ENCODE measurements at places on chromosomes 11 and 22. TPM values are rescaled to one million over a fixed set of nuclear protein-coding genes. Genes with fewer than 3 reads are reported as not detected.
A peak's percentile ranks its signal among the peaks of the same experiment; 100 is the strongest.

DNA sequence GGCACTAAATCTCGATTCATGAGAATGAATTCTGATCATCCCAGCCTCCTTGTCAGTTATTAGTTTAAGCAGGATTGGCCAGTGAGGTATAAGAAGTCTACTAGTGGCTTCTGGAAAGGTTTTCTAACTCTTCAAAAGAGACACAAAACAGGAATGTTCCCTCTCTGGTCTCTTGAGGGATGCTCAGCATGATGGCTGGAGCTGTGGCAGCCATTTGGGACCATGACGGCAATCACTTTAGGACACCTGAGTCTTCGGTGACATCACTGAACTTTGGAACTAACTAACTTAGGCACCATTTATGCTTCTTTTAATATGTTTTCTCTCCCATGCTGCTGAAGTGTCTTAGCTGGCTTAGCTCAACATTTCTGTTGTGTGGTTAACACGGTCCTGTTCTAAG, 20.2 kb upstream of the CRY2 start:
- H3K4me1 ChIP-seq = peaks cover 17% of the 10 kb centered on the region
- no peaks in the 10 kb centered on the region for H3K27me3 ChIP-seq
- no peak overlapping the region for H3K27ac ChIP-seq
- H3K4me3 ChIP-seq = no peak overlapping the region
- H3K36me3 ChIP-seq = no peaks in the 10 kb centered on the region
- no peak for DNase-seq

GRCh38 chr11:76318744-76319384, 62.1 kb downstream of the THAP12 start:
- H3K27ac ChIP-seq = no peak overlapping the region
- no peak overlapping the region for H3K4me3 ChIP-seq
- H3K27me3 ChIP-seq = peaks cover 43% of the 10 kb centered on the region

DNA sequence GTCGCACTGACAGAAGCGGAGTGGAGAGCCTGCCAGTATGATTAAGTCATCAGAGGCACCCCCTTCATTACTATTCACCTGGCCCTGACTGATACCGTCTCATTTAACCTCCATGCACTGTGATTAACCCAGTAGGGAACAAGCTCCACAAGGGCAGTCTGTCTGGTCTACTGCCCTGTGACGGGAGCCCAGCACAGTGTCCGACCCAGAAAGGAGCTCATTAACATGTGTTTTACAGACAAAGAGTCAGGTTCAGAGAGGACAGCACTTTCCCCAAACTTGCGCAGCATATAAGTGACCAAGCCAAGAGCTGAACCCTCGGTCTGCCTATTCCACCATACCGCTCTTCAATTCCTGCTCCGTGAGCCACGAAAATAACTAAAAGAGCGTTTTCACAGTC, 129.5 kb downstream of the RRAS2 start:
- H3K4me1 ChIP-seq = no peaks in the 10 kb centered on the region
- no peak overlapping the region for H3K4me3 ChIP-seq
- H3K27me3 ChIP-seq = peaks cover 54% of the 10 kb centered on the region
- no peak for DNase-seq
- H3K36me3 ChIP-seq = no peaks in the 10 kb centered on the region

DNA sequence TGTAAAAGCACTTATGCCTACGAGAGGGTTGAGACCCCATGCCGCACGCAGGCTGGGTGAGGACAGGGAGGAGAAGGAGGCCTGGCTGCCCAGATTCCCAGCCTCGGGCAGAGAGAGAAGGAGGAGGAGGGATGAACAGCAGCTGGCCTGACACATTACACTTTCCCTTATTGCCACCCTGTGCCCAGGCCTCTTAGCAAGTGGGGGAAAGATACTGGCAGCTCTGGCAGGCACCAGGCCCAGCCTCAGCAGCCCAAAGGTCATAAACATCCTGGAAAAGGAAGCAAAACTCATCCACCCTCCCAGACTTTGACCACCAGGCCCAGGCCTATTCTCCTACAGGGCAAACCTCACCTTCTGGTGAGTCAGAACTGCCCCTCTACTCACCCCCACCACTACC, 4.7 kb downstream of the PLAAT3 start:
- H3K36me3 ChIP-seq = no peaks in the 10 kb centered on the region
- H3K27me3 ChIP-seq = peaks cover 15% of the 10 kb centered on the region
- no peak overlapping the region for H3K27ac ChIP-seq
- H3K4me3 ChIP-seq = no peak overlapping the region
- no peak for DNase-seq
- H3K4me1 ChIP-seq = peaks cover 30% of the 10 kb centered on the region

DNA sequence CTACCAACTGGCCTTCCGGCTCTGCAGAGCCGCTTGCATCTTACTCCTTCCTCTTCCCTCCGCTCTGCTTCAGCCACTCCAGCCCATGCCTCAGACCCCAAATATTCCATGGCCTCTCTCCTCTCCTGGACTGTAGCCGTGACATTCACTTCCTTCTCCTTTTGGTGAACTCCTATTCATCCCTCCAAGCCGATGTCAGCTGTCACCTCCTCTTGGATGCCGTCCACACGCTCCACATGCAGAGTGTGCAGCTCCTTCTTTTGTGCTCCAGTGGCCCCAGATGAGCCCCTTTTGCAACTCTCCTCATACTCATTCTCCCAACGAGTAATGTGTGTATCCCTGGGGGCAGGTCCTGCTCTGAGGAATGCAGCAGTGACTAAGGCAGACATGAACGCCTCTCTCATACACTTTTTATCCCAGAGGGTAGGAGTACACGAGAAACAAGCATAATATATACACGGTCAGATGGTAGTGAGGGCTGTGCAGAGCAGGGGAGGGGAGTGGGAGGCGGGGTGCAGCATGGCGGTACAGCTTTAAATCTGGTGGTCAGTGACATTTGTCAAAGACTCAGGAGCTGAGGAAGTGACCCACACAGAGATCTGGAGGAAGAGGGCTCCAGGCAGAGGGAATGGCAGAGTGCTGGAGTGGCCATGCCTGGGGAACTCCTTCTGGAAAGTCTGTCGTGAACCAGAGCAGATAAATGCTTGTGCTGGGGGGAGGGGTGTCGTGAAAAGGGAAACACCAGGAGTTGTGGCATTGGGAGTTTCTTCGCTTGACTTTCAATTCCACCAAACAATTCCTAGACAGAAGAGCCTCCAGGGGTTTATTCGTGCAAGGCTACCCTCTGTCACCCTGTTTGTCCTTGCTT, 83.8 kb upstream of the ATXN10 start:
- H3K36me3 ChIP-seq = no peaks in the 10 kb centered on the region
- H3K27me3 ChIP-seq = no peaks in the 10 kb centered on the region
- H3K4me1 ChIP-seq = peaks cover 81% of the 10 kb centered on the region
- H3K4me3 ChIP-seq = no peak overlapping the region
- peak overlapping the region; percentile 84 for H3K27ac ChIP-seq
- no peak for DNase-seq

GRCh38 chr22:45578524-45579147, 76.0 kb downstream of the FBLN1 start:
- no peaks in the 10 kb centered on the region for H3K27me3 ChIP-seq
- DNase-seq = no peak
- H3K36me3 ChIP-seq = peaks cover 4% of the 10 kb centered on the region
- no peak overlapping the region for H3K4me3 ChIP-seq
- H3K4me1 ChIP-seq = peaks cover 36% of the 10 kb centered on the region

DNA sequence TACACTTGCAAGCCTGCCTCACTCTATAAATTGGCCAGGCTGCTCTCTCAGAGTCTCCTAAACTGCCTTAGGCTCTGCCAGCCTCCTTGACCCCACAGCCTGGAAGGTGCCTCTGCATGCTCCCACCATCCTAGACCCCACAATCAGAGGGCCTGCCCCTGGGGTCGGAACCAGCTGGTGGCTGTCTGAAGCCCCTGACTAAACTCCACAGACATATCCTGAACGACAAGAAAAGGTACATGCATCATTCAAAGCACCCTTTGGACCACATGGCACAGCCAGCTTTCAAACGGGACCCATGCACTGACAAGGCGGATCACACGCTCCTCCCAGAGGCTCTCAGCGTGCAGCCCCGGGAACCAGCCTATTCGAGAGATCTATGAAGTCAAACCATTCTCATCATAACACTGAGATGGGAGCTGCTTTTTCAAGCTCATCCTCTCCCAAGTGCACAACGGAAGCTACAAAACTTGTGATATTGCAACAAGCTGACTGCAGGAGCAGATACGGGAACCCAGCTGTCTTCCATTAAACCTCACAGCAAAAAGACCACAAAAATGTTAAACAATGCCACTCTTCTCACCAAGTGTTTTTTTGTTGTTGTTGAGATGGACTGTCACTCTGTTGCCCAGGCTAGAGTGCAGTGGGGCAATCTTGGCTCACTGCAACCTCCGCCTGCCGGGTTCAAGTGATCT, 8.1 kb downstream of the SHANK2 start:
- H3K27ac ChIP-seq = no peak overlapping the region
- DNase-seq = no peak
- peaks cover 22% of the 10 kb centered on the region for H3K27me3 ChIP-seq
- no peak overlapping the region for H3K4me3 ChIP-seq

- H3K27me3 ChIP-seq = peaks cover 40% of the 10 kb centered on the region
- H3K4me3 ChIP-seq = no peak overlapping the region
- H3K4me1 ChIP-seq = no peaks in the 10 kb centered on the region
- DNase-seq = no peak
- H3K36me3 ChIP-seq = no peaks in the 10 kb centered on the region
Measured at GRCh38 chr11:30270671-30271070, 39.9 kb downstream of the FSHB start.

The NAP1L4 gene
- 171 TPM for total RNA-seq

The DUSP8 gene
- 8.9 TPM for total RNA-seq

The PARVG gene
- total RNA-seq = 0.53 TPM
